COR-L47 (cell line): ENCODE measurements at places on chromosomes 2 and 18.

- no peak for DNase-seq
These were observed 11.8 kb downstream of the RDH14 start for GRCh38 chr2:18548621-18549020.

- no peak for DNase-seq
These were observed 323.8 kb upstream of the GALNT5 start for GRCh38 chr2:156933645-156934225.

GRCh38 chr2:155663265-155663664 is 669.3 kb downstream of the NR4A2 start:
- no peak for DNase-seq

- no peak for DNase-seq
These were observed 22.8 kb upstream of the ADNP2 start for GRCh38 chr18:80086281-80086680.

DNA sequence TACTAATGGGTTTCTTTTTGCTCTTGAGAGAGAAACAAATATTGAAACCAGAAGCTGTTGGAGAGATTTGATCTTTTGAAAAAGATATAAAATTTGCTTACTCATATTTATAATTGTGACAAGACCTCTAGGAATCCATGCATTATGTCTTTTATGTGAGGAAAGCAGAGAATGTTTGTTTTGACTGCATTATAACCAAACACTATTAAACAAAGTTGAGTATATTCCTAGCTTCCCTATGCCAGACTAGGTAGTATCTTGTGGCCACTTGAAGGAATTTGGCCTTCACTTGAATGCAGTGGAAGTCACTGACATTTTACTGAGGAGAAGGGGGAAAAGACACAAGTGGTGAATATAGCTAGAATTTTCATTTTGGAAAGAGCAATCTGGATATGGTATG is 521.8 kb upstream of the ZEB2 start:
- DNase-seq, result no peak

DNA sequence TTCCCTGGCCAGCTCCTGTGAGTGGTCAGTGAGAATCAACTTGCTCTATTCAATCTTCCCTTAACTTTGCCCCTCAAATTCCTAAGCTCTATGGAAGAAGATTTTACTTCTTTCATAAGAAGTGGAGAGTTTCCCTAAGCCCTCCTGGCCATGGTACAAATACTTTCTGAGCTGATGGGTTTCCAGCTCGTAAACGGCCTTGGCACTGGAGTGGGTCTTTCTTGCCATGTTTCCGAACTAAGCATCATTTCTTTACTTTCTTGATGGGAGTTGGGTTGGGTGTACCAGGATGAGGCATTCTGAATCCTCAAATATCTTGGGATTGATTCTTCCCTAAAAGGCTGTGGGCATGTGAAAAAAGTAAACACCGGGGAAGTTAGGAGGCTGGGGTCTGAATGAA is 72.5 kb downstream of the ACKR3 start:
- no peak for DNase-seq

GRCh38 chr2:168348076-168348475 is 100.7 kb upstream of the STK39 start:
- peak; percentile 50 for DNase-seq

GRCh38 chr2:23589739-23590138 is 204.8 kb downstream of the KLHL29 start:
- no peak for DNase-seq

DNA sequence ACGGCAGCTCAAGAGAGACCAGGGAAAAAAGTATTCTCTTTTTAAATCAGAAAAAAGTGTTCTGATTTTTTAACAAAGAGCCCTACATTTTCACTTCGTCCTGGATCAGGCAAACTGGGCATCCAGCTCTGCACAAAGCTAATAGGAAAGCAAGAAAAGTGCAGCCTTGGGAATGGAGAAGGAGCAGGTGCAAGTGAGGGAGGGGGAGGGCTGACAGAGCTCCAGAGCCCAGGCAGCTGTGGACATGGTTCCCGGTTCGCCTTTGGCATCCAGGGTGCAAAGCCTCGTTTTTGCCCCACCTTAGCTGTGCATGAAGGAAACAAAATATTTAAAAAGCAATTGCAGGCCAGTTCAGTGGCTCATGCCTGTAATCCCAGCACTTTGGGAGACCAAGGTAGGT is 82.2 kb downstream of the FAM124B start:
- no peak for DNase-seq

DNA sequence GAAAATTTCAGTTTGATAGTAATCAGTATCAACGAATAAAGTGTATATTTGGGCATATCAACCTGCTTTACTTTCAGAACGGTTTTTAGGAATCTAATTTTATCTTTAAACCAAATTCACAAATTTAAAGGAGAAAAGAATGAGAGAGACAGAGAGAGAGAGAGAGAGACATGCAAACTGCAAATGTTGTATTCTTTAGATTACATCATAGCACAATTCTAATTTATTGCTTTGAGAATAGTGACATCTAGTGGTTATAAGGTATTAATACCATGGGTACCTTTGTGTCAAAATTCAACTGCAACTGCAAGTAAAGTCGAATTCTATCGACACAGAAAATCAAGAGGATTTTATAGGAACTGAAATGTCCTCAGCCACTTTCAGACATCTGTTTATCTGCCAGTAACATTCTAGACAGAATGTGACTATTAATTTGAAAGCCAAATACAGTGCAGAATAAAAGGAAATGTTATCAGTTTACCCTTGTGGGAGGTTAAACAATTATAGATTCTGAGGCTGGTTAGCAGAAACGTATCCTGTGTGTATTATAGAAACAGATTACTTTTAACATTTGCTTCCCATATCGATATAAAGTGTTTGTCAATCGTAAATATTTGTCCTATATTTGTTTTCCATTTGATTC is 529.8 kb upstream of the VRK2 start:
- DNase-seq, result peak; percentile 17

- DNase-seq, result no peak
These were observed 387.5 kb downstream of the SLC4A3 start for GRCh38 chr2:220014961-220015360.

- peak; percentile 41 for DNase-seq
These were observed 456.3 kb downstream of the DLGAP1 start for GRCh38 chr18:3998698-3999333.

DNA sequence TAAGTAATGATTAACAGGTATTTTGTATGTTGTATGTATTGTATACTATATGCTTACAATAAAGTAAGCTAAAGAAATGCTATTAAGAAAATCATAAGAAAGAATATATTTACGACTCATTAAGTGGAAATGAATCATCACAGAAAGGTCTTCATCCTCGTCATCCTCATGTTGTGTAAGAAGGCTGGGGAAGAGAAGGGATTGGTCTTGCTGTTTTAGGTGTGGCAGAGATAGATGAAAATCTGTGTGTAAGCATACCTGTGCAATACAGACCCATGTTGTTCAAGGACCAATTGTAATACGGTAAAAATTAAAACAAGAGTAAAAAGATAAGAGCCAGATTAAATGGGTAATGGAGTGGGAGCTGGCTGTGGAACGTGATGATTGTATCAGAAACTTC is 16.6 kb downstream of the SLC35F5 start:
- DNase-seq, result no peak

- DNase-seq, result no peak
These were observed 28.8 kb downstream of the PKDCC start for GRCh38 chr2:42076357-42077225.

- DNase-seq, result no peak
These were observed 193.1 kb downstream of the ZEB2 start for GRCh38 chr2:144326825-144327224.
